ENCODE measurements at places on chromosomes 2 and 18.

GRCh38 chr2:202290970-202291369 is 25.4 kb downstream of the NOP58 start:
- no peak for DNase-seq

GRCh38 chr2:238380785-238381184 is 45.9 kb upstream of the ASB1 start:
- DNase-seq, result no peak

DNA sequence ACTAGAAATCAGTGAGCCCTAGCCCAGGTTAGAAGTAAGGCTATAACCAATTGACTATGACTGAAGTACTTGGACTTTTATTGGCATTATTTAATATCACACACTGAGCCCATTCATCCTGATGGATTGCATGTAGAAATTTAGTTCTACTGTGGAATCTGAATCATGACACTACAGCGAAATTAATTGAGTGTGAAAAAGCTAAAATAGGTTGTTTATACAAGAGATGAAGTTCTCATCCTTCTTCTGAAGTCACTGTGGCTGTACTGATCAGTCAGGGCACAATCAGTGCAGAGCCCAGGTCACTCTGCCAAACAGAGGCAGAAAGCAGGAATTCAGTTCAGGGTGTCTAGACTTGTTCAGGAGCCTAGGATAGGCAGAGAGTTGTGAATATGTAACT is 158.9 kb downstream of the BABAM2 start:
- DNase-seq, result no peak

GRCh38 chr2:209727077-209727476 is 44.6 kb upstream of the UNC80 start:
- DNase-seq, result no peak

GRCh38 chr2:232974396-232974795 is 38.7 kb downstream of the NGEF start:
- DNase-seq, result no peak

- DNase-seq, result no peak
Measured at GRCh38 chr18:57792631-57793301, 10.3 kb downstream of the ATP8B1 start.

- DNase-seq, result no peak
Measured at GRCh38 chr2:45237850-45238542, 228.7 kb upstream of the SIX2 start.

DNA sequence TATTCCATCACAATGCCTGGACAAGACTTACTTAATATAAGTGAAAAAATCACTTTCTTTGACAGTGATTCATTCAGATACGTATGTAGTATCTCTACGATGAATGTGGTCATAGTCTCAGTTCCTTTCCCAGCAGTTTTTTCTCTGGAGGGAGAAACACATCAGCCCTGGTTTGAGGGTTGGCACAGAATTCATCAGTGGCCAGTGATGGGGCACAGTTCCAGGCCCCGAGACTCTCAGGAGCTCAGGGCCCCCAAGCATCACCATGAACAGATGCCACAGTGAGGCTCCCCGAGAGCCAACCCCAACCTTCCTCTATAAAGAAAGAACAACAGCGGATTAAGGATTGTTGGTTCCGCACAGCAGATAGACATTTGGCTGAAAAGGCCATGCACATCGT is 12.5 kb downstream of the PRKAG3 start:
- no peak for DNase-seq

DNA sequence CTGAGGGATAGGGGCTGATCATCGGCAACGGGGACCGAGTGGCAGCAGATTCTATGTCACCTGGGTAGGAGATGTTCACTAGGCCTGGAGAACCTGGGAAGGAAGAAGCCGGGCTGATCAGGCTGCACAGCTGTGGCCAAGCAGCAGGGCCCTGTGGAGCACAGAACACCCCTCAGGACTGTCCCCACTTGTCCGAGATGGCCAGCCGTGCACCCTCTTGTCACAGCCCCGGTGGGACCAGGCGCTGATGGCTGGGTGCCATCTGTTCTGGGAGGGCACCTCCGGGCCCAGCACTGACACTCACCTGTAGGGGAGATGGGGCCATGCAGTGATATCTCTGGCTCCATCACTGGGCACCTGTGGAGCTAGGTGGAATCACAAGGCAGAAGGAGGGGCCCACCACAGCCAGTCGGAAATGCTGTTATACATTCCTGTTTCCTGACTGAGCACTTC is 217.9 kb upstream of the RAB6C start:
- no peak for DNase-seq

DNA sequence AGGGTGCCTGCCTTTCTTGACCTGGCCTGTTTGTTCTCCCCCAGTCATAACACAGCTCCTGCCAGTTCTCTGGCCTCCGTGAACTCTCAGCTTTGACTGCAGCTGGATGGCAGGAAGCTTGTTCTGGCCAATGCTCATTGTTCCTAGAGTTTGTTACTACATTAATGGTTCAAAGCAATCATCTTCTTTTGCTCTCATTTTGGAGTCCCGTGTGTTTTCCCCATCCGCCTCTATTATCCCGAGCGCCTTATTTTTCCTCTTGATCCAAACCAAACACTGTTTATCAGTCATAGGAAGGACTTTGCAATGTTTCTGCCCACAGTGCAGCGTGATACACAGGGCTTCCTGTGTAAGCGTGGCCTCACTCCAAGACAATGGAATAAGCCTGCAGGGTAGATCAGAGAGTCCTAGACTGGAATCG is 184.3 kb upstream of the APCDD1 start:
- DNase-seq, result no peak

DNA sequence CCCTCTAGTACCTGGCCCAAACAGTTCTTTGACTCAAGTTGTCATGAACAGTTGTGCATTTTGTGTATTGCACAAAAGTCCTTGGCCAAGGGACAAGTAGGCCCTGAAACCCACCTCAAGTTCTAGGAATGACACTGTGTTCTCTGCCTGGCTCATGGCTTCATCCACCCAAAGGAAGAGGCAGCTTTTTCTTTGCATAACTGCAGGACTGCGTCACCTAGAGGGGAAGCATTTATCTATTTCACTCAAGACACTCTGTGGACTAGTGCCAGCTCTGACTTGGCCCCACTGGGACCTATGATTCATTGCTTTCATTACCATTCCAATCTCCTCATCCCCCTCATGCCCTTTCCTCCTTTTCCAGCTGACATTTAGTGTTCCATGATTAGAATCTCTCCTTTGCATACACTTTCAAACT is 119.3 kb upstream of the SIX2 start:
- DNase-seq, result no peak

Data from T-cell (primary cell).